ENCODE measurements at places on chromosomes 7 and 10. TPM values are rescaled to one million over a fixed set of nuclear protein-coding genes. Genes with fewer than 3 reads are reported as not detected.
A peak's percentile ranks its signal among the peaks of the same experiment; 100 is the strongest.

MEOX2 gene
- not detected for total RNA-seq

CLDN3 gene
- total RNA-seq, result 446 TPM

UPK3B gene
- total RNA-seq, result 96.8 TPM

GPR15LG gene
- total RNA-seq, result not detected

MDH2 gene
- 199 TPM for total RNA-seq

NPFFR1 gene
- 2.9 TPM for total RNA-seq

BLNK gene
- 0.08 TPM for total RNA-seq

CABCOCO1 gene
- not detected for total RNA-seq

DNAAF5 gene
- 124 TPM for total RNA-seq

DNA sequence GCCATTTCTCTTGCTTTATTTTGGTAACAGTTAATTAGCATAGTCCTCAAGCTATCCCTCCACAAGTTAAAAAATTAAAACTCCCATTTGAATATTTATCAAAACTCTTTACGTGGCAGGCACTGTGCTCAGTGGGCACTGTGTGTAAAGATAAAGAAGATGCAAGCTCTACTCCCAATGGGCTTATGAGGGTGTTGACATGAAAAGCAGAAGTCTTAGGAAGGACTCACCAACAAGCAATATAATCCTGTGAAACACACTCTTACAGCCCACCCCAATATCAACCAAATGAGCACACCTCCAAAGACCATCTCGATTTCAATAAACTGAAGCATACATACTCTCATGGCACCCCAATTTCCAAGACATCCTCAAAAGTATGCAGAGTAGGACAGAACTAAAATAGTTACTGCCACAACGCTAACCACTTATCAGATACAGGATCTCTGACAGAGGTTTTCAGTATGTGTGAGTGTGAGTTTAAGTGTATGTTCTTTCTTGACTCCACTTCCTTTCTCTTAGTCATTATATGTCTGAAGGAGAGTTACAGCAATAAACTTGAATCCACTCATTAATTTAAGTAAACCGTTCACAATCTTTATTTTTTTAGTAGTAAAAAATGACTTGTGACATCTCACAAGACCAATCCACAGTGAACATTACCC, 120.0 kb downstream of the PDE1C start:
- no peak for DNase-seq

- no peak for DNase-seq
These were observed 132.5 kb downstream of the WDR37 start for GRCh38 chr10:1188558-1189135.

GRCh38 chr7:128747327-128748079, 8.3 kb downstream of the CALU start:
- DNase-seq, result no peak

DNA sequence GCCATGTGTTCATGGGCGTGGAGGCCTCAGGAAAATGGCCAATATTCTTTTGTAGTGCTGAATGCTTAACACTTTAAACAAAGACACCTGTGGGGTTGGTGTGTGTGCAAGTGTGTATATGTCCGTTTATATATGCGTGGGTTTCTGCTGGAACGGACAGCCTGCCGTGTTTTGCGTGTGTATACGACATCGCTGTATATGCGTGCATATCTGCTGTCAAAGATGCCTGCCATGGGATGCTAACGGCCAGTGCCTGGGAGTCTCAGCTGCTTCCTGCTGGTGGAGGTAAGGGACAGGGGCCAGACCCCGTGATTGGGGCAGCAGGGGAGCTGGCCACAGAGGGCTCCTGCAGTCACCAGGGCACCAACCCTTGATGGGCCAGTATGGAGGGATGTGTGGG, 216.3 kb upstream of the SHH start:
- no peak for DNase-seq

DNA sequence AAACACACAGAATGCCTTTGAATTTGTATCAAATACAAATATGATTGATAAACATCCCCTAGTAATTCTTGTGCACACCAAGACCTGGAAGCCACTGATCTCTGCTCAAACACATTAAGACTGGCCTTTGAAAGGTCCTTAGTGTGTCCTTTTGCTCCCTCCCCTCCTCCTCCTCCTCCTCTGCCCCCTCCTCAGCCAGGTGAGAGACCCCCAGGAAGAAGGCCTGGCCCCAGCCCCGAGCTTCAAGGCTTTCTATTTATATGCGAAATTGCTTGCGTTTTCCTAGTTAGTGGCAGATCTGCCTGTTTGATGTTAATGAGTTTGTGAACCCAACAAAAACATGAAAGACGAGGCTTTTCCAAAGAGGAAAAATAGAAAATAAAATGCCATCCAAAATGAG, 63.6 kb upstream of the TCF7L2 start:
- DNase-seq, result no peak

GRCh38 chr7:977326-978048, 2.1 kb upstream of the COX19 start:
- DNase-seq, result peak; percentile 96

- DNase-seq, result peak; percentile 16
These were observed 29.6 kb downstream of the IDE start for GRCh38 chr10:92544296-92544695.

- no peak for DNase-seq
These were observed 87.4 kb downstream of the FOXL3 start for GRCh38 chr7:377080-378040.

DNA sequence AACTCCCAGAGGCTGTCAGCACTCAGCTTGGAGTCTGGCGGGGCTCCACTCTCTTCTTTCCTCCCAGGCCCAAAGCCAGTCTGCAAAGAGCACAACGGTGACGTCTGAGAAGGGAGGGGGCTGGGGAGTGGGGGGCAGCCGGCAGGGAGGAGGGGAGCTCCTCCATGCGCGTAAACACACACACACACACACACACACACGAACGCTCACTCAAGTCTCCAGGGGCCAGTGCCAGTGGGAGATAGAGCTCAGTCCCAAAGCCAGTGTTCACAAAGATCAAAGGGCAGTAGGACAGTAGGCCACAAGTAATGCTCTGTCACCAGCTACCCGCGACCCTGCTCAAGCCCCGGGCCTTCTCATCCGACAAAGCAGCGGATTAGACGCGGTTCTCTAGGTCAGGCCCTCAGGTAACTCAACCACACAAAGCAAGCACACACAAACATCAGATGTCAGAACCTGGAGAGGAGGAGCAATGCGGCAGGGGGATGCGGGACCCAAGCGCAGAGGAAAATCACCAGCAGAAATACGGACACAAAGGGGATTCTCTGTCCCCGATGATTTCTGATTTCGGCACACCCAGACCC, 19.9 kb downstream of the TCAF1 start:
- DNase-seq, result no peak

DNA sequence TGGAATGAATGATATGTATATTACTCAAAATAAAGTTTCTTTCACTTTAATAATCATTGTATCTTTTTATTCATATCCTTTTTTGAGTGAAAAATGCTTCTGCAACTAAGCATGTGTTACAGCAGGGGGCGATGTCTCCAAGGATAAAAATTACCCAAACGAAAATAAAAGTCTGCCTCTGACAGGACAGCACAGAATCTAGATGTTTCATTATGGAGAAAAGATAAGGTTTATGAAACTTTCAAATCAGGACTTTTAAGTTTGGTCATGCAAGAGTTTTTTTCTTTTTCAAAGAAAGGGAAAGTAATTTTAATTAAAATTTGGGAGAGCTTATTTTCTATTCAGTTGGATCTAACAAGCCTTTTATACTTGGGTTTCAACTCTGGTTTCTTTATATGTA, 48.4 kb downstream of the TES start:
- peak; percentile 77 for DNase-seq

DNA sequence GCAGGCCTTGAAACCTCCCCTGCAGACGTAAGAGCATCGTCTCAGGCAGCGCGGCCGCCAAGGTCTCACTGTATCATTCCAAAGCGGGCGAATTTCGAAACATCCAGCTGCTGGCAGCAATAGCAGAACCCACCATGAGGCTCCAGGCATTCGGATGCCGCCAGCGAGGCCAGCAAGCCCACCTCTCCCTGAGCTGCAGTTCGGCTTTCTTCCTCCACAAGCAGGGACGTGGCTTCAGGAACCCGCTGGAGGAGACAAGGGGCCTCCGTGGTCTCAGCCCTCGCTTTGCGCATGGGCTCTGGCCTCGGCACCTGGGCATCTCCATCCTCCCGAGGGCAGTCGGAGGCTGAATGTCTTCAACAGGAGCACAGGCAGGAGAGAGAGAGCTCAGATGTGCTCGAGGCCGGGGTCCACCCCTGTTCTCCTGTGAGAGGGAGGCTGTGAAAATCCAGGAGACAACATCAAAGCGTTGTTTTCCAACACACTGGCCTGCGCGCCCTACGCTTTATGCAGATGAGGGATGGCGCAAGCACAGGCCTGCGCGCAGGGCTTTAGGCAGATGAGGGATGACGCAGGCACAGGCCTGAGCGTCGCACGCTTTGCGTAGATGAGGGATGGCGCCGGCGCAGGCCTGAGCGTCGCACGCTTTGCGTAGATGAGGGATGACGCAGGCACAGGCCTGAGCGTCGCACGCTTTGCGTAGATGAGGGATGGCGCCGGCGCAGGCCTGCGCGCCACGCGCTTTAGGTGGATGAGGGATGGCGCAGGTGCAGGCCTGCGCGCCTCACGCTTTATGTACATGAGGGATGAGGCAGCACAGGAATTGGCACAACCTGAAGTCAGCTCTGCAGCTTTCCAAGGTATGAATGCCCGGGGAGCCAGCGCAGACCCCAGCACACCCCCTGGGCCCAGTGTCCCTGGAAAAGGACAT, 103.2 kb downstream of the WDR37 start:
- no peak for DNase-seq

GRCh38 chr7:158779061-158780000, 50.0 kb downstream of the ESYT2 start:
- DNase-seq, result no peak

DNA sequence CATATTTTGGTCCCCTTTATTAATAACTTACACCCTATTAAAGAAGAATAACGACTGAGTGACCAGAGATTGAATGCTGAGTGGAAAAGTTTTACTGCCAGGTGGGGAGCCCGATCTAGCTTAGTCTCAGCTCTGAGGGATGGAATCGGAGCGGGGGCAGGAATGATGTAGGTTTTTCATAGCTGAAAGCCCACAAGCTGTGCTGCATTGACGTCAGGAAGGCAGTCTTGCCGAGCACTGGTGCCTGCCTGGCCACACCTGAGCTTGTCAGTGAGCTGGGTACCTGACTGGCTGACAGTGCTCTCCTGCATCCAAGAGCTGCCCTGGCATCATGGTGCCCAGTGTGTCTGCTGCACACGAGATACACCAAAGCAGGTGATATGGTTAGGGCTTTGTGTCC, 34.8 kb downstream of the GRK5 start:
- no peak for DNase-seq

- DNase-seq, result no peak
These were observed 99.9 kb downstream of the LRRN3 start for GRCh38 chr7:111190804-111191203.

GRCh38 chr7:134636008-134636449, 10.6 kb upstream of the BPGM start:
- no peak for DNase-seq

- DNase-seq, result no peak
These were observed 64.7 kb downstream of the CREB3L2 start for GRCh38 chr7:137937202-137937560.

DNA sequence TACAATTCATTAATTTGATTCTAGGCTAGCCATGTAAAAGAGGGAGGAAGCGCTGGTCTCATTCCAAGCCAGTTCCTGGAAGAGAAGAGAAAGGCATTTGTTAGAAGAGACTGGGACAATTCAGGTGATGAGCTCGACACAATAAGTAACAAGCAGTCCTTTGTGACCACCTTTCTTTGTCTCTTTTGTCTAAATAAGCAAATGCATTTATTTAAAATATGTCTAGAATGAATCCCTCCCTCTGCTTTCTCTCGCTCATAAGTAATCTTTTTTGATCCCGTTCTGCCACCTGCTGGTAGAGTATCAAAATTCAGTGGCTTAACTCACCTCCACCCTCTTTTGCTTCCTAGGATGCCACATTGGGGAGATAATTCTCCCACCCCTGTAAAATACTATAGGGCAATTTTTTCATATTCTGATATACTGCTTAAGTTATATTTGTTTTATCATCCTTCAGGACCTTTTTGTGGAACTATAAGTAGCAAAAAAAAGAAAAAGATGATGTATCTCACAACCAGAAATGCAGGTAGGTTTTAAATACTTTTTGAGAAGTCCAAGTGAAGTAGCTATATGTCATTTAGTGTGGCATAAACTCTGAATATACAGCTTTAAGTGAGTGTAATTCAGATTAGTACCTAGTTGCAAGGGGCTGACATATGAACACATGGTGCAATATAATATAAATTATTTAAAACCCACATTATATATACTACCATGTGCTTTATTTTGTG, 91.5 kb downstream of the GSDME start:
- peak; percentile 79 for DNase-seq

DNA sequence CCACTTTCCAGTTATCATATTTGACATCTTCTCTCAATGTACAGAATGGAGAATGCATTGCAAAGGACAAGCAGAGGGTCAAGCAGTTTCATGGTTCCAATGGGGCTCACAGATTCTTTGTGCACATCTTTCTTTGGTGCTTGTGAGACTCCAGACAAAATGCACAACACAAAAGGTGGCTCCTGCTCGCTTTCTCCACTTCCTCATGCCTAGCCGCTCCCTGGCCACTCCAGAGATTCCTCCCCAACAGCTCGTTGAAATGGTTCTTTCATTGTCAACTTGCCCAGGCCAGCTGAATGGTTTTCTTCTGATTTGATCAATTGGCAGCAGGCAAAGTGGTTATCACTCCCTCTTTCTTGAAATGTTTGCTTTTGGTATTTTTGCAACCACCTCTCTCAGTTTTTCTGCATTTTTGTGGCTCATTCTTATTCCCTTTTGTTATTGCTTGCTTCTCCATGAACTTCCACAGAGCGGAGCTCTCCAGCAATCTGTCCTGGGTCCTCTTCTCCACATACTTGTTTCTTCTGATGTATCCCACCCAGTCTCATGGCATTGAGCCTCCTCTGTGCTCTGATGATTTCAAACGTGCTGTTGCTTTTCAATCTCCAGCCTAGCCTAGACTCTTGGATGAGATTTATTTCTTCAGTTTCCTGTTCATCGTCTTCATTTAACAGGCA, 507.8 kb upstream of the MKI67 start:
- no peak for DNase-seq

GRCh38 chr7:149854611-149855360, 16.6 kb downstream of the ZNF862 start:
- DNase-seq, result peak; percentile 46

DNA sequence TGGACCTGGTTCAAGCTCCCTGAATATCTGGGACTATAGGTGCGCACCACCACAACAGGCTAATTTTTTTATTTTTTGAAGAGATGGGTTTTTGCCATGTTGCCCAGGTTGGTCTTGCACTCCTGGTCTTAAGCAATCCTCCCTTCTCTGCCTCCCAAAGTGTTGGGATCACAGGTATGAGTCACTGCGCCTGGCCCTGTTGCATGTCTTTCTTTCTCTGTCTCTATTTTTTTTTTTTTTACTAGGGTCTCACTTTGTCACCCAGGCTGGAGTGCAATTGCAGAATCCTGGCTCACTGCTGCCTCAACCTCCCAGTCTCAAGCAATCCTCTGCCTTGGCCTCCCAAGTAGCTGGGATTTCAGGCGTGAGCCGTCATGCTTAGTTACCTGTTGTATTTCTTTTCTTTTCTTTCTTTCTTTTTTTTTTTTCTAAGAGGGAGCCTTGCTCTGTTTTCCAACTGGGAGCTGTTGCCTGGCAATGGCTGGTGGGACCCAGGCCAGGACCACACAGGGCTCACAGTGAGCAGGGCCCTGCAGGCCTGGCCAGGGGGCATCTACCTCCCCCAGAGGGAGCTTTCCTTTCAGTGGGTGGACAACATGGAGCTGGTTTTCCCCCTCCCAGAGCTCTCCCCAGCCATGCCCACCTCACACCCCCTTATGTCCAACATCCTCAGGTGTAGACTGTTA, 6.0 kb downstream of the MYL7 start:
- DNase-seq, result no peak
